ENCODE measurements at places on chromosomes 12 and 14. TPM values are rescaled to one million over a fixed set of nuclear protein-coding genes. Genes with fewer than 3 reads are reported as not detected.

DNA sequence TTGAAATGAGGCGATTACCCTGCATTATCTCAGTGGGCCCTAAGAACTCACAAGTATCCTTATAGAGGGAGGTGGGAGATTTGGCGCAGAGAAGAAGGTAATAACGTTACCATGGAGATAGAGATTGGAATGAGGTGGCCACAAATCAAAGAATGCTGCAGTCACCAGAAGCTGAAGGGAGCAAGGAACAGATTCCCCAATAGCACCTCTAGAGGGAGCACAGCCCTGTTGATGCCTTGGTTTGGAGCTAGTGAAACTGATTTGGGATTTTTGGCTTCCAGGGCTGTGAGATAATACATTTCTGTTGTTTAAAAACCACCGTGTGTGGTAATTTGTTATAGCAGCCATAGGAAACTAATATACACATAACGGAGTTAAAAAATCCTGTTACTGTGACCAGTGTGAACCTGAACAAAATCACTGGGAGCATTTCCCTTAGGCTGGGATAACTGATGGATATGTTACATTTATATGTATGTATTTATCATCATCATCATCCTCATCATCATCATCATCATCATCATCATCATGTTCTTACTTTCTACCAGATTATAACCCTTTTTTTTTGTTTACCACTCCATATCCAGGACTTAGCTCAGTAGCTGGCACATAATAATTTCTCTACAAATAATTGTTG, 100.3 kb downstream of the LIN7A start:
- no peak for DNase-seq

GRCh38 chr14:86243158-86243557, 713.2 kb downstream of the FLRT2 start:
- no peak for DNase-seq

- DNase-seq, result peak; percentile 79
These were observed 172.2 kb upstream of the ATP2B1 start for GRCh38 chr12:89880690-89881350.

The PIK3C2G gene
- polyA plus RNA-seq, result not detected

DNA sequence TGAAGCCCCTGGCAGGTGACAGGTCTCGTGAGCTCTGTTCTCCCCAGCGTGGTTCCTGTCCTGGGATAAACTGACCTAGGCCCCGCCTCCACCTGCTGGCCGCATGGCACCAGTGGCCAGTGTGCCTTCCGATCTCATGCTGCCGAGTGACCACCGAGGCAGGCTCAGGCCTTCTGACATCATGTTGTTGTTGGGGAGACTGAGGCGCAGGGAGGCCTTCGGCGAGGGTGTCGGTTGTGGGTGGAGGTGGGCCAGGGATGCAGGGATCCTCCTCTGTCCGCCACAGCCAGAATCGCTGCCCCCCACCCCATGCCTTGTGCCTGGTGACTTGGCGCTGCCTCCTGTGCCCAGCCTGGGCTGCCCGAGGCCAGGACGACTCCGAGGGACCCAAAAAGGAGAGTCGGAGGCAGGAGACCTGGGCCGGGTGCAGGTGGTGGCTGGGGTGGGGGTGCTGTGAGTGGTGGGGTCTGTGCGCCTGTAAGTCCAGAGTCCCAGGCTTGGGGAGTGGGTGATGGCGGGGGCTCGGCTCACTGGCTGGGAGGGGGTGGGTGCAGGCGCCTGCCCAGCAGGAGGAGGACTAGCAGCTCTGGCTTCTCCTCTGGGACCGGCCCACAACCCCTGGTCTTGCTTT, 24.3 kb downstream of the ASPG start:
- DNase-seq, result no peak

GRCh38 chr14:29982171-29982570, 54.5 kb upstream of the PRKD1 start:
- no peak for DNase-seq
